ENCODE measurements at places on chromosomes 5 and 9.

DNA sequence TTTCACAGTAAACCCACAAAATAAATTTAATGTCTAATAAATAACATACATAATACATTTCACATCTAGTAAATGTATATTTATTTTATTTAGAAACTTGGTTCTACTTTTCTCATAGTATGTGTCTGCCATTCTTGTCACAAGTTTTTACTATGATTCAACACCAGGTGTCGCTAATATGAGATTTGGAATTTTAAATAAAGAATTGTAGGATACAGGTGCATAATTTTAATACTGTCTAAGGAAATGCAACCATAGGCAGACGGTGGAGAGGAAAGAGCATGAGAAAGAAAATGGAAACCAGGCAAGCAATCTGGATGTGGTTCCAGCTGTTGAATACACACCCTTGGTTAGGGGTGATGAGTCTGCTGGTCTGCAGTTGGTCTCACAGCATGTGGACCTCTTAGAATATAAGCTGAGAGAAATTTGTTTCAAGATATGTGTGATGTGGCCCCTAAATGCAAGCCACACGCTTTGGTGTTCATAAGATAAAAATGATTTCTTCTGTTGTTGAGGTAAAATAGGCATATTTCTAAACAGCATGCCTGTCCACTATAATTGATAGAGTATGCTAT lies 114.7 kb upstream of the TXNDC8 start:
- no peak for DNase-seq

GRCh38 chr9:18253950-18254349 lies 220.0 kb upstream of the ADAMTSL1 start:
- DNase-seq, result no peak

GRCh38 chr5:107612541-107612940 lies 58.2 kb downstream of the EFNA5 start:
- DNase-seq, result no peak

DNA sequence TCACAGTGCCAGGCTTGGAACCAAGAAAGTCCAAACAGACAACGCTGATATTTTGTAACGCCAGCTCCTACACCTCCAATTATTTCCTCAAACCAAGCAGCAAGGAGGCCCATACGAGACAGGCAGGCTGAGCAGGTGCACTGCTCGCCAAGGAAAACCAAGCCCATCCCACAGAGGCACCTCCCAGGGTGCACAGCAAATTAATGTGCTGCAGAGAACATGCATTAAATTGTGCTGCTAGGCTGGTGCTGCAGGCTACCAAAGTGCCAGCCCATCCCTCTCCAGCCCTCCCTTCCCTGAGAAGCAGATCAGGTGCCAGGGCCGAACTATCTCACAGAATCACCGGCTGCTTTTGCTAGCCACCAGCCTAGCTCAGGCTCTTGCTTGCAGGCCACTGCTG lies 137.8 kb downstream of the PAX5 start:
- DNase-seq, result no peak

DNA sequence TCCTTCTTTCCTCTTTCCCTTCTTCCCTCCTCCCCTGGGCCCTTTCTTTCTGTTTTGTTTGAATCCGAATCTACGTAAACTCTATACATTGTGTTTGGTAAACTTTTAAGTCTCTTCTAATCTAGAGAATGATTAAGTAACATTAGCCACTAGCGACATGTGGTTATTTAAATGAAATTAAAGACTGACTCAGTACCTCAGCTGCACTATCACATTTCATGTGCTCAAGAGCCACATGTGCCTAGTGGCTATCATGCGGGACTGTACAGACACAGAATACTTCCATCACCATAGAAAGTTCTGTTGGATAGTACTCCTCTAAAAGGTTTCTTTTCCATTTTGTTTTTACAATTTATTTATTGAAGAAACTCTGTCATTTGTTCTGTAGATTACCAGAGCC lies 29.0 kb downstream of the DCTN4 start:
- DNase-seq, result no peak

DNA sequence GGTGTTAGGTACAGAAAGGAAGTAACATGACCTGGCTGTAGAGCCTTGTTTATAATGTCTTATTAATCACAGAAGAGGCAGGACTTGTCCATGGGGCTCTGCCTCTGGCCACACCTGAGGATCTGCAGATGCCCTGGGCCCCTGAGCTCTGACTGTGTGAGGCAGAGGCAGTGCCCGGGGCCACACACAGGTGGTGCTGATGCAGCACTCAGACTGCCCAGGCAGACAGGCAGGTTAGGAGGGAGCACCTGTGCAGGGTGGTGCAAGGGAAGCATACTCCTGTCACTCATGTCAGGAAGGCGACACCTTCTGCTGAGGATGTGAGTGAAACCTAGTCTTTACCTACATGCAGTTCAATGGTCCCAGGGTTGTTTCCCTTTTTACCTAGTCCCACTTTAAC lies 88.7 kb downstream of the CFAP90 start:
- no peak for DNase-seq

DNA sequence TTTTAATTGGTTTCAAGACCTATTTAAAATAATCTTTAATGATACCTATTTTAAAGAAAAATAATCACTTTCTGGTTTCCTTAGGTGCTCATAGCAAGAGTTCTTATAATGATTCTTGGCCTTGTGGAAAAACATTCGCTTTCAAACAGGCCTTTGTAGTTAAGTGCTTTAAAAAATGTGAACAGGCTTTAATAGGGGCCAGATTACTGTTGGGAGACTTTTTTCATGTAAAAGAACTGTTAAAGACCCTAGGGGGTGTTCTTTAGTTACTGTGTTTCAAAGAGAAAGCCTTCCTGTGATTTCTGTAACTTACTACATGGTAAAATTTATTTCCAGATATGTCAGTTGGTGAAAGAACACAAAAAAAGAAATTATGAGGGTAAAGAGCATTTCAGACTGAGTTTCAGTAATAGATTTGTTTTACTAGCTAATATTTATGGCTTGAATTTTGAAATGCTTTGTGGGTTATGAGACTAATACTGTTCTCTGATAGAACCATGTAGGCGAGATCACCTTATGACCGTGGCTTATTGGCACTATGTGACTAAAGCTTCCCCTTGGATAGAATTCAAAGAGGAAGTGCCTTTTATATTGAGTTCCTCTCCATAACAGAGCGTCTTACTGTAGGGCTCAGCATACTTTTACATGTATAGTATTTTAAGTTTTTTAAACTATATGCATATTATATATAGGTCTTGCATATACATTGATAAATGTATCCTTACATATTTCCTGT lies 70.7 kb downstream of the CSNK1G3 start:
- DNase-seq, result no peak

DNA sequence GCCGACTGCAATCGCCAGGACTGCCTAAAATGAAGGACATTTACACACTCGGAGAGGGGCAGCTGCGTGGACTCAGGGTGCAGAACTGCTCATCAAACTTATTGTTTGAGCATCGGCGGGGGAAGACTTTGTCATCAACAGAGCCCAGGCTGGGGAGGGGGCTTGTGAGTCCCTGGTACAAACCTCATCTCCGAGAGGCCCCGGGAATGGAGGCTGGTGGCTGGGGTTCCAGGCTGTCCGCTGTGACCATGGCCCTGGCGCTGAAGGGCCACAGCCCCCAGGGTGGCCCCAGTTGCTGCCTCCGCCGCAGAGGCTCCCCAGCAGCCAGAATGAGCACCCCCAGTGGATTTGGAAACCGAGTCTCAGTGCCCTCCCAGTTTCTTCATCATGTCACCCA lies 46.1 kb upstream of the RNU6ATAC start:
- DNase-seq, result no peak

- DNase-seq, result no peak
Measured at GRCh38 chr5:177404641-177405179, 4.2 kb upstream of the PFN3 start.

DNA sequence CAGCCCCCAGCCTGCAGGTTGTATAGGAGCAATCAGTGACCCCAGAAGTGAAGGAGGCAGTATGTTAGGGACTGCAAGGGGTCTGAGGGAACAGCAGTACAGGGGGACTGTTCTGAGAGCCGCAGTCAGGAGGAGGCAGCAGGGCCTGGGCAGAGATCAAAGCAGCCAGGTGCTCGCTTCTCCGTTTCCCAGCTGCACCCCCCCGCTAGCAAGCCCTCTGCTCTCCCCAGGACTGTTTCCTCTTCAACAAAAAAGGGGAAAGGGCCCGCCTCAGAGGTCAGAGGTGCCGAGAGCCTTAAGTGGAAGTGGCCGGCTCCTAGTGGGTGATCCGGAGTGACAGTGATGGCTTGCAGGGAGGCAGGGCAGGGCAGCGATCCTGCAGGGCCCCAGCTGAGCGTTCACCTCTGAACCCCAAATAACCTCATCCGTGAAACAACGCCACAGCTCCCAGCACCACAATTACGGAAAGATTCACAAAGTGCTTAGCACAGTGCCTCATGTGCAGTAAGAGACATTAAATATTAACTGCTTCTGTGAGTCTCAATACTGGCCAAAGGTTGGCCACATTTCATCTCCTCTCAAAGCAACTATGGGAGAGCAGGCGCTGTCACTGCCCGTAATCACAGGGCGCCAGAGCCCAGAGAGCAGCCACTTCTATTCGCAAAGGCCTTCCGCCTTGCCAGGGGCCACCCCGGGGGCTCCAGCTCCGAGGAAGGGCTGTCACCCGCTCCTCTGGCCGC lies 8.0 kb downstream of the CLPTM1L start:
- DNase-seq, result no peak

GRCh38 chr9:35357116-35357515 lies 132.8 kb upstream of the RUSC2 start:
- DNase-seq, result no peak

- DNase-seq, result no peak
Measured at GRCh38 chr5:107676702-107677101, 6.0 kb upstream of the EFNA5 start.

DNA sequence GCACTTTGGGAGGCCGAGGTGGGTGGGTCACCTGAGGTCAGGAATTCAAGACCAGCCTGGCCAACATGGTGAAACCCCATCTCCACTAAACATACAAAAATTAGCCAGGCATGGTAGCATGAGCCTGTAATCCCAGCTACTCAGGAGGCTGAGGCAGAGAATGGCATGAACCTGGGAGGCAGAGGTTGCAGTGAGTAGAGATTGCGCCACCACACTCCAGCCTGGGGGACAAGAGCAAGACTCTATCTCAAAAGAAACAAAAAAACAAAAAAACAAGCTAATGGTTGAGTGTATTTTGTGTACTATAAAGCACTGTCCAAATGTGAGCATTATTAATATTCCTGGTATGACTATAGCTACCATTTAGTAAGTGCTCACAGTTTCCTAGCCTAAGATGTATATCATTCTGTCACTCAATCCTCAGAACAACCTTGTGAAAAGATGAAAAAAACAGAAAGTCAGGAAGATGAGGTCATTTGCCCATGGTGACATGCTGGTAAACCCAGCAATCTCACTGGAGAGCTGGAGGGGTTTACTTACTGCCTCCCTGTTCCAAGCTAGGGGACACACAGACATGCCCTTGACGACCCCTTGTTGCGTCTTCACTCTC lies 27.7 kb downstream of the ARHGEF37 start:
- no peak for DNase-seq
